ENCODE measurements at places on chromosomes 5 and 9. TPM values are rescaled to one million over a fixed set of nuclear protein-coding genes. Genes with fewer than 3 reads are reported as not detected.

- DNase-seq: no peak
Observed at GRCh38 chr5:178287791-178288105, 55.1 kb upstream of the PHYKPL start.

Gene PRR16
- polyA plus RNA-seq: 4.6 TPM

DNA sequence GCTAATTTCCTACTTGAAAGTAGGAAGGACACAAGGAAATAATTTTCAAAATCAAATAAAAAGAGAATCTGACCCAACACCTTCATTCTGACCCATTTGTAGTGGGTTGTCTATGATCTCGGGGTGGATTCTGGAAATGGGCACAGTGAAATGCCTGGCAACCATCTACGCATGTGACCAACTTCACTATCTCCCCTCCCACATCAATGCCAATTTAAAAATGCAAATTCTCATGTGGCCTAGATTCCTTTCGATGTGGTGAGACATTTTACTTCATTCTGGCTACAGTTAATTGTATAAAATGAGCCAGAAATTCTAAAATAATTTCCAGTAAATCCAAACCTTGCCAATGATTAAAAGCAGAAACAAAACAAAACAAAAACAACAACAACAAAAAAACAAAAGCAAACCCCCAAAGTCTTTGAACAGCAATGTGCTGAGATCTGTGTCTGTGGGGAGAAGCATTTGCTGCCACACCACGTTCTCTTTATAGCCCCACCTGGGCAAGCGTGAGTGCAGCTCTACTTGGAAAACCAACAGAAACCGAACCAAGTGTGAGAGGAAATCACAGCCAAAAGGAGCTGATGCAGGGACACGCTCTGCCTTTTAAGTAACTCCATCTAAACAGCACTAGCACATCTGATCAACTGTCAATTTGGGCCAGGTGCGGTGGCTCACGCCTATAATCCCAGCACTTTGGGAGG, 59.0 kb downstream of the USP20 start:
- no peak for DNase-seq

Gene PCDHB6
- 0.46 TPM for polyA plus RNA-seq

DNA sequence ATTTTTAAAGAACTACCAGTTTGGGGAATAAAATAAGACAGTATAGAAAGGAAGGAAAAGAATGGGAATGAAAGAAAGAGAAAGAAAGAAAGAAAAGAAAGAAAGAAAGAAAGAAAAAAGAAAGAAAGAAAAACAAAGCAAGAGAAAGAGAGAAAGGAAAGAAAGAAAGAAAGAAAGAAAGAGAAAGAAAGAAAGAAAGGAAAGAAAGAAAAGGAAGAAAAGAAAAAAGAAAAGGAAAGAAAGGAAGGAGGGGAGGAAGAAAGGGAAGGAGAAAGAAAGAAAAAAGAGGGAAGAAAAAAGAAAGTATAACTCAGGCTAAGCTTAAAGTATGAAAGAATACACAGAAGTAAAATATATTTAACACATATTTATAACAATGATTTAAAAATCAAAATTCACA, 51.0 kb upstream of the FGF10 start:
- DNase-seq: no peak

- no peak for DNase-seq
Observed at GRCh38 chr9:84705128-84705527, 35.6 kb downstream of the NTRK2 start.

DNA sequence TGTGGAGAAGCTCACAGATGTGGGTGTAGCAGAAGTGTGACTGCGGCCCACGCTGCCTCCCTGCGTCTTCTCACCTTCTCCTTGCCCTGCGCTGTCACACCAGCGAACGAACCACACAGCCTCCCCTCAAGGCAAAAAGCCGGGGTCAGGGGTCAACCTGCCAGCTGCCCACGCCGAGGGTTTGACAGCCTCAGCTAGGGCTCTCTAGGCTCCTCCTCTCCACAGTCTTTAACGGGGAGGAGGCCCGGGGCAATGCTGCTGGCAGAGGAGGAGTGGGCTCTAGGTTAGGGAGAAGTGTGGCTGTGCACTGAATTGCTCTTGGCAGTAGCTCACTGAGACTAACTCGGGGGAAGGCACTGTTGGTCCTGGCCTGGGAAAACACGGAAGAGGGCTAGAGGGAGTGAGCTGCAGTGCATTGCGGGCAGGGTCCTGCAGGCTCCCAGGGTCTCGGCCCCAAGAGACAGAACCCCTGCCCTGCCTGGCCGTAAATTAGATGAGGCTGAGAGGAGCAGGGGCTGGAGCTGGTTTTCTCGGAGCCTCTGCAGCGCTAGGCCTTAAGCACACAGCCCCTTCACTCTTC, 4.2 kb upstream of the TRIM52 start:
- no peak for DNase-seq

- no peak for DNase-seq
Observed at GRCh38 chr5:143041972-143042770, 272.0 kb downstream of the ARHGAP26 start.

Data from mammary epithelial cell (primary cell).